CD4-positive, alpha-beta T cell treated with Interleukin-12 subunit alpha and Interleukin-12 subunit beta, for 1 hour (primary cell): ENCODE measurements at places on chromosomes 5 and 9.

GRCh38 chr5:45335346-45335745 lies 360.8 kb downstream of the HCN1 start:
- no peak for DNase-seq

DNA sequence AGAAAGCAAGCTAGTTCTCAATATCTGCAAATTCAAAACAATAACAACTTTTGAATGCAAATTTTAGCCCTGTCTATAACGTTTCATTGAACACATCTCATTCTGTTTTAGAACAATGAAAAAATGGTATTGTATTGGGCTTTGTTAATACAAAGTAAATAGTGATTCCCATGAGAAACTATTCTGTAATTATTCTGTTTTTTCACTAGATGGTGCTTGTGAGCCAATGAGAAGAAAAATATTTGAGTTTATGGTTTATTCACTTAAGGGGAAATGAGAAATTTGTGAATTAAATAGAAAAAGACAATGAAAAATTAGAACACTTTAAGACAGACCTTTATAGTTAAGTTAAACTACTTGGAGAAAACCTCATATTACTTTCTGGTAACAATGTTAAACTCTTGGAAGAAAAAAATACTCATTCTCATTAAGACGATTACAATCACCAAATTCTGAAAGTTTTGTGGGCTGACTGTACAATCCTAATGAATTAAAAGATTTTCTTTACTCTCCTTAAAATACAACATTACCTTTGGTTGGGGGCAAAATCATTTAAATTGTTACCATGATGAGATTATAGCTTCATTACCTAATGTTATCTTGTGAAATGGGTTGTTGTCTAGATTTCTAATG lies 127.0 kb downstream of the NNT start:
- no peak for DNase-seq

DNA sequence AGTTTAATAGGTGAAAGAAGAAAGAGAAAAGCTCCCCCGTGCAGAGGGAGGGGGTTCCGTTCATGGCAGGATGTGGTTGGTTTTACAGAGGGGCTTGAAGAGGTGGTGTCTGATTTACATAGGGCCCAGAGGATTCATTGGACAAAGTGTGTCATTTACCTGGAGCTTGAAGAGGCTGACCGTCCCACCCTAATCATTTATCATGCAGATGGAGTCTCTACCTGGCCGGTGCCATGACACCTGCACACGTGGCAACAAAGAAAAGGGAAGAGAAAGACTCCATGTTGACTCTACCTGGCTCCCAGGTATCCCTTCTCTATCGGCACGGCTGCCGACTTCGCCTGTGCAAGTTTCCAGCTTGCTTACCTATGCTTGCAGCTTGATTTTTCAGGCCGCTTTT lies 35.3 kb upstream of the PRRC2B start:
- DNase-seq = peak; percentile 12

DNA sequence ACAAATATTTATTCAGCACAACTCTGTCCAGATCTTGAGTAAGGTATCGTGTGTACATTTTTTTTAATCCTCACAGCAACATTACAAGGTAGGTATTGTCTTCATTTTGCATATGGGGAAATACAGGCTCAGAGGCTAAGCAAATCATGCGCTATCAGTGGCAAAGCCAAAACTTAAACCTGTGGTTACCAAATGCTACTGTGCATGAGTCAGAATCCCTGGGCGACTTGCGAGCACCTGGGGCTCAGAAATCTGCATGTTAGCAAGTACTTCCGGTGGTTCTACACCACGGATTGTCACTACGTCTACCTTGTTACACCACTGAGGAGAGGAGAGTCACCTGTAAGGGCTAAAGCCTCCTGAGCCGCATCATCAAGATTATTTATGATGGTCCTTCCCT lies 21.3 kb downstream of the C5orf58 start:
- peak; percentile 81 for DNase-seq

DNA sequence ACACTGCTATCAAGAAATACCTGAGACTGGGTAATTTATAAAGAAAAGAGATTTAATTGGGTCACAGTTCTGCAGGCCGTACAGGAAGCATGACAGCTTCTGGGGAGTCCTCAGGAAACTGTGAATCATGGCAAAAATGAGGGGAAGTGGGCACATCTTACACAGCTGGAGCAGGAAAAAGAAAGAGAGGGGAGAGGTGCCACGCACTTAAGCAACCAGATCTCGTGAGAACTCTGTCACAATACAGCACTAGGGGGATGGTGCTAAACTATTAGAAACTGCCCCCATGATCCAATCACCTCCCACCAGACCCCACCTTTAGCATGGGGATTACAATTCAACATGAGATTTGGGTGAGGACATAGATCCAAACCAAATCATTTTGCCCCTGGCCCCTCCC lies 105.5 kb upstream of the CPLX2 start:
- no peak for DNase-seq

GRCh38 chr9:35905912-35906679 lies at the start of gene HRCT1:
TSS of gene HRCT1 (plus strand) at chr9:35906202. CDS start at chr9:35906288, 86 bp downstream.
- DNase-seq = no peak

GRCh38 chr9:136942881-136943230 lies 1.7 kb downstream of the FBXW5 start:
- DNase-seq = no peak

- peak; percentile 90 for DNase-seq
These were observed at the start of gene JADE2 for GRCh38 chr5:134524826-134525682. TSS of gene JADE2 (plus strand) at chr5:134525670. CDS start at chr5:134535858, 10,188 bp downstream.

DNA sequence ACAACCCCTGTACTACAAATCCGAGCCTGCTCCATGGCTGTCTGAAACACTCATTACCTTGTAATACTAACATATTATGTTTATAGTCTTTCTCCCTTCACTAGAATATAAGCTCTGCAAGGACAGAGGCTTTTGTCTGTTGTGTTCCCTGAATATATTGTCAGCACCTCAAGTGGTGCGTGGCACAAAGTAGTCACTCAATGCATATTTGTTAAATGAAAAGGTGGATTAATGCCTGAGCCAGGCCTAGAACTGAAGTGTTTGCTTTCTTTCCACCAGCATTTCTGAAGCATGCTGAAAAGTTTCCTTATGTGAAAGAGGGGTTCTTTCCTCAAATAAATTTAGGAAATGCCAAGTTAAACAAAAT lies 36.3 kb downstream of the ELL2 start:
- no peak for DNase-seq

- no peak for DNase-seq
These were observed 1.4 kb downstream of the EGFLAM start for GRCh38 chr5:38259809-38260160.

- no peak for DNase-seq
These were observed 57.9 kb upstream of the RICTOR start for GRCh38 chr5:39132128-39132447.

DNA sequence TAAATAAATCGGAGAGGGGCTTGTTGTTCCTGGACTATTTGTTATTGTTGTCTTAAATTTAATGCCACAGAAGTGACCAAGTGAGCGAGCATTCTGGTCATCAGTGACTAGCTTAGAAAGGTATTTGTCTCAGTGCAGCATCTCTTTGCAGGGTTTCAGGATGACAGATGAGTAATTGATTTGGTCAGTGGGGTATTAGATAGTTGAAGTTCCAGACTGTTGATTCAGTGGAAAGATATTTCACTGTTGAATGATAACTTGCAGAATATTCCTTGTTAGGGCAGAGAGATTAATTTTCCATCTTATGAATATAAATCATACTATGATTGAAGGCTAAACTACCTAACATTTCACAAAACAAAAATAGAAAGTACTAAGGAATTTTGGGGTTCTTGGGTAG lies 122.4 kb downstream of the TRIO start:
- DNase-seq = no peak

GRCh38 chr9:125378778-125379177 lies 117.2 kb downstream of the GAPVD1 start:
- no peak for DNase-seq

DNA sequence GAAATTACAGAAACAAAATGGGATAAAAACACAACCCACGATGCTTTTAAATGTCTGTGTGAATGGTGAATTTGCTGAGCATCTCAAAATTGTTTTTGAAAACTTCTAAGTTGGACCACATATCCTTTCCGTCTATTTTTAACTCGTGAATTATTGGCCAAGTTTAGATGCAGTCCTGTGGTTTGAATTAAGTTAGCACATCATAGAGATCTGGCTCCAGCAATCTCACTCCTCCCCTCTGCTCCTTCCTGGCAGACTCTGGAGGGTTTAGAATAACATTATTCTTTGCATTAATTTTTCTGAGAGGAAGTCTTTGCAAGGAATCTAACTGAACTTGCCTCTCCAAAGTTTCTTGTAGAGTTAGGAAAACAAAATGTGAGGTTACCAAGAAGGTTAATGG lies 14.5 kb upstream of the ANKRD55 start:
- DNase-seq = no peak

DNA sequence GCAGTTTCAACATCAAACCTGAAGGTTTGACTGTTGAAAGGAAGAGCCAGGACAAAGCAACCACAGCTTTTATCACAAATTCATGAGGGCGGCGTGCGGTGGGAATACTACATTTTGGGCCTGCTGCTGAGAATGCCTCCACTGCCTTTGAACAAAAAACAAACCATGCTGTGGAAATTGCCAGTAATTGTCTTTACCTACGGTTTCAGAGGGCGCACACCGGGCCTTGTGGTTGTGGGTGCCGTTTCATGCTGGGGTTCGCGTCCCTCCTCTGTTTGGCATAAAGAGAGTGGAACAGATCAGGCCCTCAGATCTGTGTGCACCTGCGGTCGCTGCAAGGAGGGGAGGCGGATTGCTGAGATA lies 27.6 kb upstream of the TCF7 start:
- peak; percentile 79 for DNase-seq

GRCh38 chr5:32263684-32264083 lies 49.1 kb downstream of the MTMR12 start:
- DNase-seq = no peak

DNA sequence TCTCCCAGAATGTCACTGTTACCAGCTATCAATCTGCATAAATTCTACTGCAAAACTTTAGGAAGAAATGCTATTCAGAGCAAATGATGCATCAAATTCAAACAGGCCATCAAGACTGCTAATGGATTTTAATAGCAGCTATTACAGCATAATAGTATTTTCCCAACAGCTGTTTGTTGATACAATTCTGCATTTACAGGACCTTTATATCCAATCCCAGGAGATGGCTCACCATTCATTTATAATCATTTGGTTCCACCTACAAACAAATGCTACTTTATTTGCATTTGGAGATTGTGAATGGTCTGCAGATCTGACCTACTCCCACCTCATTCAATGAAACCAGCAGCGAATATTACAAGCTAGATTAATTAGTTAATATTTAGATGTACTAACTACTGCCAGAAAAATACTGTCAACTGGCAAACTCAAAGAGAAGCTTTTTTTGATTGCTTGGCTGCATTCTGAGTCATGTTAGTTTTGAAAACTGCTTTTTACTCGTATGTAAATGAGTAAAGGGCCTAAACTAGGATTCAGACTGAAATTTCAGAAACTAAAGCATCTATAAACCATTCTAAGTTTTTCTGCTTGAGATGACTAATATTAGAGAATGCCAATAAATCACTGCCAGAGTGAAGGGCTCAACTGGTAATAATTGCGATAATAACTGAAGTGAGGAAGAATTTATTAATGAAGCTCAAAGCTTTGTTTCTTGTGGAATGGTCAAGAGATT lies 7.1 kb upstream of the PCA3 start:
- DNase-seq = no peak

- DNase-seq = no peak
These were observed 588.0 kb upstream of the TUSC1 start for GRCh38 chr9:26266146-26266793.

DNA sequence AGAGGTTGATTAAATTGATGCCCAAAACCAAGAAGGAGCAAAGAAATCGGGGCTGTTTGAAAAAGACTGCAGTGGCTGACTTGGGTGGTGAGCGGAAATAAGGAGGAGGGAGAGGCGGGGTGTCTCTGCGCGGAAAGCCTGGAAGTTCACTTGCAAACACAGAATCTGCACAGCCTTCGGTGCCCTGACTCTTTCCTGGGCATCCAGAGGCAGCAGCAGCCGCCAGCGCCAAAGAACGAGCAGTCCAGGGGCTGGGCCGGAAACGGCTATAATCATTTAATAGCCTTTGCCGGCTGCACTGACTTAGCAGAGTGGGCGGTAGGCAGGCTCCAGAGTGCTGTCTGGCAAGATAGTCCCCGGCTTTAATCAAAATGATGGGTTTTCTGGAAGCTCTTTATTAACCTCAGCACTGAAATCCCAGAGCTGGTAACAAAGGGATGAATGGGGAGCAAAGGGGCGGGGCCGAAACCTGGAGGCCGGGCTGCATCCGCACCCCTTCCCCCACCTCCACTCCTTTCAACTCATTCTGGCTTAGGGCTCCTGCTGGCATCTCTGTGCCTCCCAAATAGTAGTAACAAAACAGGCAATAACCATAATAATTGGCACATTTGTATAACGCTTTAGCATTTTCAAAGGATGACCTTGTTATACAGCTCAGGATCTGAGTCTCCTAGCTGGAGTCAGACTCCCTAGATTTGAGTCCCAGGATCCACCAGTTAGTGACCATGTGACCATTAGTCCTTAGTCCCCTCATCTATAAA lies 35.7 kb downstream of the PCDHAC2 start:
- no peak for DNase-seq

- no peak for DNase-seq
These were observed 31.9 kb upstream of the NPR3 start for GRCh38 chr5:32679218-32679617.

- no peak for DNase-seq
These were observed 5.8 kb upstream of the PPARGC1B start for GRCh38 chr5:149724130-149724840.

DNA sequence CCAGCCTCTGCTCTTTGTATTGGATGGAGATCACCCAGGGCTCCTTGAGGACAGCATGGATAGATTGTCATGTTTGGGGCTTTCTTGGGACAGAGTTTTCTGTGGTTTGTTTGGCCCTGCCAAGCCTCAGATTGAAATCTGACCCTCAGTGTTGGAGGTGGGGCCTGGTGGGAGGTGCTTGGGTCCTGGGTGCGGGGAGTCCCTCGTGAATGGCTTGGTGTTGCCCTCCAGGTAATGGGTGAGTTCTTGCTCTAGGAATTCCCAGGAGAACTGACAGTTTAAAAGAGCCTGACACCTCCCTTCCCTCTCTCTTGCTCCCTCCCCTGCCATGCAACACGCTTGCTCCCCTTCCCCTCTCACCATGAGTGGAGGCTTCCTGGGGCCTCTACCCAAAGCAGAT lies 48.6 kb upstream of the OLFM1 start:
- no peak for DNase-seq

GRCh38 chr5:52694648-52695047 lies 93.1 kb upstream of the ITGA1 start:
- DNase-seq = no peak

GRCh38 chr5:168434746-168435321 lies 51.4 kb upstream of the RARS1 start:
- no peak for DNase-seq

DNA sequence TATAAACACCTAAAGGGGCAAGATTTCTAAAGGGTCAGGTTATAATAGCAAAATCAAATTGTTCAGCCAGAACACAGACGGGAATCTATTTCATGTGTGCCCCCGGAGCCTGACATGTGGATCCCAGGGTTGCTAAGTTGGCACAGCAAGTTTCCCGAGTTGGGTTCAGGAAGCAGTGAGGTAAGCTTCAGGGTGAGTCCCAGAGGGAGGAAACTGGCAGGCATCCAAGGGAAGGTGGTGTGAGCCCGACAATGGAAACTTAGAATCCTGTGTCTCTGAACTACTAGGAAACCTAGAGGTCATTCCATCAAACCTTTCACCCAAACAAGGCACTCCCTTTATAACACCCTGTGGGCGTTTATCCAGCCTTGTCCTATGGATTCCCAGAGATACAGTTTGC lies 98.4 kb downstream of the ADRB2 start:
- no peak for DNase-seq

- no peak for DNase-seq
These were observed 65.0 kb downstream of the UGCG start for GRCh38 chr9:111961575-111961974.

GRCh38 chr5:115565233-115565632 lies 20.7 kb upstream of the FEM1C start:
- no peak for DNase-seq
